Amniotic stem cell (primary cell): ENCODE measurements at places on chromosomes 7 and 10.

GRCh38 chr10:49458869-49459268 lies 63.0 kb upstream of the DRGX start:
- no peak for DNase-seq

DNA sequence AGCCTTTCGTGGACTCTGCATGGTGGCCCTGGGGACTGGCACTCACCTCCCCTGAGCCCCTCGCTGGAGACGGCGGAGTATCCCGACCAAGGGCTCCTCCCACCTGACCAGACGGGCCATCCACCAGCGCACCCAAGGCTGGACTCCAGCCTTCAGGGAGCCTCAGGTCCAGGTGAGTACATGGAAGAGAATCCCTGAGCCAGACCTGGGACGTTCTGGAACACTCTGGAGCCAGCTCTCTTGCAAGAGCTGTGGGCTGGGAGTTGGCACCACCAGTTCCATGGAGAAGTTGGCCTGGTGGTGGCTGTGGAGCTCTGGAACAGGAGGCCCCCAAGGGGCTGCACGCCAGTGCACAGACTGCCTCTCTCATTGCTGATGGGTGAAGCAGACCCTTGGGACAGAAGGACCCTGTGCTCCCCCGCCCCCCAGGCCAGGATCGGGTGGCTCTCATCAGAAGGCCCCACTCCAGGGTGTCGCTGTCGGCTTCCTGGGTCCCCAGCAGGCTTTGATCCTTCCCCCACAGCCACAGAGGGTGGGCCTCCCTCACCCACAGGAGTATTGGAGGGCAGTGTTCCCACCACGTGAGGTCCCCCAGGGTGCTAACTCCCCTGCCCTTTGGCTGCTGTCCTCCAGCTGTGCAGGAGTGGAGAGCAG lies 189.9 kb downstream of the EBF3 start:
- no peak for DNase-seq

GRCh38 chr7:80498481-80499349 lies 13.1 kb downstream of the GNAT3 start:
- DNase-seq = no peak

GRCh38 chr7:18638594-18639452 lies 143.3 kb downstream of the HDAC9 start:
- no peak for DNase-seq

GRCh38 chr10:1183033-1183396 lies 126.8 kb downstream of the WDR37 start:
- DNase-seq = no peak

DNA sequence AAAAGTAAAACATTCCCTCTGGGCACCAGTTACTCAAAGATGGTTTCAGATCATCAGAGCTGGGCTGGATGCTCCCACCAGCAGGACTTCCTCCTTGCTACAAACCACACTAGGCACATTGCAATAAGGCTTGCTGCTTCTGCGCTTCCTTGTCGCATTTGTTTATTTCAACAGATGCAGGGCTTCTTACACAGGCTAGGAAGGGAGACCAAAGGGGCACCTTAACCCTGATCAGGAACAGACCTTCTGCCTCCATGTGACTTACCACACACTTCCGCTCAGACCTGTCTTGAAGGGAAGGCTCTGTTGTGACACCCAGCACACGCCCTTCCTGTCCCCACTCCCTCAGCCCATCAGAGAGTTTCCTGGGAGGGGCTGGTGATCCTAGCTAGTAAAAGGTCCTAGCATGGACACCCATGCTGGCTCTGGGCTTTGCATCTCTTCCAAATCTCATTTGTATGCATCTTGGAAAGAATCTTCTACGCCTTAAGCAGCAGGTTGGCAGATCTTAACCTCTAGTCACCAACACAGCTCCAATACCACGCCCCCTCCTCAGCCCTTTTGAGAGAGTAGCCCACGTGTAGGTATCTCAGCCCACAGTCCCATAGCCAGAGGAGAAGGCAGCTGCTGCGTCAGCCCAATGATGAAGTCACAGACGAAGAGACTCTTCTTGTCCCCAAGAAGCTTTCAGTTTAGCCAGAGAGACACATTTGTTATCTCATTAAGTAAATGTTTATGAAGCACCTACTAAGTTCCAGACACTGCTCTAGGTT lies 47.1 kb upstream of the SVIL start:
- no peak for DNase-seq
